ENCODE measurements at places on chromosomes 7 and 10. TPM values are rescaled to one million over a fixed set of nuclear protein-coding genes. Genes with fewer than 3 reads are reported as not detected.

- DNase-seq, result no peak
These were observed 75.4 kb downstream of the FGFR2 start for GRCh38 chr10:121522831-121523230.

GRCh38 chr7:36521911-36522310, 132.2 kb downstream of the ANLN start:
- DNase-seq, result peak; percentile 29

DNA sequence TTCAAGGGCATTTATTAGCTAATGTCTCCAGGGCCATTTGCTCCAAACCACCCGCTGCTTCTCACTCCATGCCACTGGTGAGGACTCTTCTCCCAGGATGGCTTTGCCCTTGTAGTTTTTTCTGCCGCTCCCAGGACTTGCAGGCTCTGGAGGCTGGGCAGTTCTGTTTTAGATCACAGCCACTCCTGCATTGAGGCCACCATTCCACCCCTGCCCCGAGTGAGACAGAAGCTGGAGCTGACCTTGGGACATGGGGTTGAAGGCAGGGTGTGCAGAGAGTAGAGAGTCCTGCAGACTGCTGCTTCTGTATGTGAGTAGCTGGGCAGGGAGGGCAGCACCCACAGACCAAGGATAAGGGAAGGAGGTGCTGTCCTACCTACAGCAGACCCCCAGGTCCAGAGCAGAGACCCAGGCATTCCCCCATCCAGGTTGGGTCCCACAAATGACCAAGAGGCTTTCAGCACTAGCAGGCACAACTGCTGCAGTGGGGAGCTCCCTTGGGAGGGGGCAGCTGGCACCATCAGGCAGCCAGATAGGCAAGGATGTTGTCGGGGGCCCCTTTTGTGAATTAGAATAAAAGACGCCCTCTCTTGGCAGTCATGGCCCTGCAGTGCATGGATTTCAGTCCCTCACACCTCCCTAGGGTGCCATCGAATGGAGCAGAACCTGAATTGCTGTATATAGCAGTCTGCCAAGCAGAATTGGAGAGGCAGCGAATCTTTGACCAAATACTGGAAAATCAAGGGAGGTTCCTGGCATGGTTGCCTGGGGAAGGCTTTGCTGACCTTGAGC, 22.7 kb upstream of the ADCYAP1R1 start:
- DNase-seq, result no peak

PLEKHS1 gene
- not detected for total RNA-seq

NOS3 gene
- not detected for total RNA-seq
